Activated CD8-positive, alpha-beta memory T cell treated with anti-CD3 and anti-CD28 coated beads for 1 hour (primary cell): ENCODE measurements at places on chromosomes 7 and 10.
A peak's percentile ranks its signal among the peaks of the same experiment; 100 is the strongest.

DNA sequence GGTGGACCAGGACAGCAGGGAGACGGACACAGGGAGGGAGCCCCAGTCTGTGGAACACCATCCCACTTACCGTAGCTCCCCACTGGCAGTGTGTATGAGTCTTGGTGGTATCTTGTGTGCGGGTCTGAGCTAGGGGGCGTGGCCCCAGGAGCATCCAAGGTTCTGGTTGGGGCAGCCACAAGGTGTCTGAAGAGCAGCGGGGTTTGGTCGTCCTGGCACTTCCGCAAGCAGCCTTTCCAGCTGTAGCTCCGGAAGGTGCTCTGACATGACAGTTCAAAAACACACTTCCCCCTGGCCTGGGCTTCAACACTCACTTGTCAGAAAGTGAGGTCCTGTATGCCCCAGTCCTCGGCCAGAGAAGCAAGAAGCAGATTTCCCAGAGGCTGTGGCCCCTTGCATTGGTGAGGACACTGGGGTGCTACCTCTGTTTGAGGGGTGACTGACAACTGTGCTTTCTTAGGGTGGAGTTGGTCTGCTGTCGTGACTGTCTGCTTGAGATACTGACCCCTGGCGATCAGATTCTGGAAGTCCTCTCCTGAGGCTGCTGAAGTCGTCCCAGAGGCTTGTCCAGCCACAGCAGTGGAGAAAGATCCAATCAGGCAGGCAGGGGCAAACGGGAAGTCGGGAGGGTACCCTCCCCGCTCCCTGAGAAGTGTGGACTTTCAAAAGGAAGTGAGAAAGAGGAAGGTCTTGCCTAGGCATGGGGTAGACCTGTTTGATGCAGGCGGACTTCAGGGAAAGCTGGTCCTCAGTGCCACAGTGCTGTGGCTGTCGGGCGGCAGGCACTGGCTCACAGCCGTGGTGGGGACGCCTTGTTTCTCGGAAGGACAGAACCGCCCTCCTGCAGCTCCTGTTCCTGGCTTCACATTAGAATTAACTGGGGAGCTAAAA lies 51.4 kb upstream of the PFKFB3 start:
- DNase-seq = no peak

- DNase-seq = no peak
Observed at GRCh38 chr10:34824870-34825269, 9.8 kb upstream of the PARD3 start.

- no peak for DNase-seq
Observed at GRCh38 chr10:78604286-78604685, 464.5 kb upstream of the ZMIZ1 start.

DNA sequence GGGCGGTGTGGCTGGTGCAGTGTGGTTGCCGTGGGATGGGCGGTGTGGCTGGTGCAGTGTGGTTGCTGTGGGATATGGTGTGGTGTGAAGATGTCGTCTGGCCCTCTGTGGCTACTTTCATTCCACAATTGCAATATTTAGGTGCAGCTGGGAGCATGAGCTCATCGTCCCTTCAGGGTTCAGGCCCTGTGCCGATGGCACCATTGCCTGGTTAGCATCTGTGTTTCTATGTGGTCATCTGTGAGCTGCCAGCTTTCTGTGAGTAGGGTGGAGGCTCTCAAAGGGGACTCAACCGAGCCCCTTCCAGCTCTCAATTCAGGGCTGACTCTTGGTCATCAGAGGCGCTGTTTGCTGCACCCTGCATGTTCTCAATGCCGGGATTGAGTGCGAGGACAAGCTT lies 3.6 kb downstream of the ADGRA1 start:
- DNase-seq = no peak

- no peak for DNase-seq
Observed at GRCh38 chr10:130359711-130360110, 223.5 kb downstream of the GLRX3 start.

GRCh38 chr10:123897146-123897545 lies 5.5 kb upstream of the CPXM2 start:
- no peak for DNase-seq

- no peak for DNase-seq
Observed at GRCh38 chr10:100896876-100897461, 15.8 kb upstream of the SLF2 start.

DNA sequence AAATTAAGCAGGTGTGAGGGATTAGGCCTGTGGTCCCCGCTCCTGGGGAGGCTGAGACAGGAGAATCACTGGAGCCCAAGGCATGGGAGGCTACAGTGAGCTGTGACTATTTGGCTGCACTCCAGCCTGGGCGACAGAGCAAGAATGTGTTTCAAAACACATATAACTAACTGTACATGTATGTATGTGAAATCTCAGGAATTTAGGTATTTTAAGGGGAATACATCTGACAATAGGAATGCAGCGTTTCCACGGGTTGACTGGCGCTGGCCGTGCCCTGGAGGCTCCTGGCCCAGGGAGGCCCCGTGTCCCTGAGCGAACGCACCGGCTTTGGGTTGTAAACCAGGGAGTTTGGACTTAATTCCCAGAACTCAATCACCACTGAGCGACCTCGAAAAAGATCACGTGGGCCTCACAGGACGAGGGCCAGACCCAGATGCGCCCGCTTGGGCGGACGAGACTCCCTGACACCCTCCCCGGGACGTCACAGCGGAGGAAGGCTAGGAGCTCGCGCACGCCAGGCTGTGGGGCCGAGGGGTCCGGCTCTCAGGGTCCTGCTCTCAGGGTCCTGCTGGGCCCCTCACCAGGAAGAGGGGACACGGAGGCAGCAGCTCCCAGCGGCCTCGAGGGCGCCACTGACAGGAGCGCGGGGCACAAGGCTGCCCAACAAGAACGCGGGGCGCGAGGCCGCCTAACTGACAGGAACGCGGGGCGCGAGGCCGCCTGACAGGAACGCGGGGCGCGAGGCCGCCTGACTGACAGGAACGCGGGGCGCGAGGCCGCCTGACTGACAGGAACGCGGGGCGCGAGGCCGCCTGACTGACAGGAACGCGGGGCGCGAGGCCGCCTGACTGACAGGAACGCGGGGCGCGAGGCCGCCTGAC lies 18.4 kb downstream of the PTPRN2 start:
- no peak for DNase-seq

- DNase-seq = no peak
Observed at GRCh38 chr10:88974446-88975376, 15.9 kb upstream of the FAS start.

DNA sequence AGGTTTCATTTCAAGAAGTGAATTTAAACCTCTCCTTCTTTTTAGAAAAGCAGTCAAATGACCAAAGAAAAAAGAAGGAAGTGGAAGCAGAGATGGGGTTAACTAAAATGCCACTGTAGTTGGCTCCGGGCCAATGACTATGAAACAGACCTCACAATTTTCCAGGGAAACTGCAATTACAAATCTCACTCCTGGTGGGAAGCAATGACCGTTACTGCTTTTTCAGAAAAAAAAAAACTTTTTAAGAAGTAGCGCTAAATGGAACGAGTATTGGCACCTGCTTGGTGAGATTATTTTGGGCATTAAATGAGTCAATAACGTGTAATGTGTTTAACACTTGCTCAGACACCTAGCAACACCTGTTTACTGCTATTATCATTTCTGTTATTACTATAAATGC lies 1.2 kb downstream of the SFRP4 start:
- DNase-seq = no peak

DNA sequence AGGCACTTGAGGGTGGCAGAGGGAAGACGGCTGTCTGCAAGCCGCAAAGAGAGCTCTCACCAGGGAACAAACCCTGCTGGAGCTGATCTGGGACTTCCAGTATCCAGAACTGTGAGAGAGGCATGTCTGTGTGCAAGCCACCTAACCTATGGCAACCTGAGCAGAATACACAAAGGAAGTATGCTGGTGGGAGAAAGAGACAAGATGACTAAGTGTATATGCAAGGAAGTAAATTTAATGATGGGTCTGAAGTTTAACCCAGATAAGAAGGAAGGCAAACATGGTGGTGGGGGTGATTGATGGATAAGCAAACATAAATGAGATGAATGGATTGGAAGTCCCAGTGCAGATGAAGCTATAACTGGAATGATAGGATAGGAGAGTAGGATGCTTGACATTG lies 293.3 kb downstream of the TWIST1 start:
- no peak for DNase-seq

- DNase-seq = no peak
Observed at GRCh38 chr7:29328045-29328444, 133.5 kb downstream of the CHN2 start.

DNA sequence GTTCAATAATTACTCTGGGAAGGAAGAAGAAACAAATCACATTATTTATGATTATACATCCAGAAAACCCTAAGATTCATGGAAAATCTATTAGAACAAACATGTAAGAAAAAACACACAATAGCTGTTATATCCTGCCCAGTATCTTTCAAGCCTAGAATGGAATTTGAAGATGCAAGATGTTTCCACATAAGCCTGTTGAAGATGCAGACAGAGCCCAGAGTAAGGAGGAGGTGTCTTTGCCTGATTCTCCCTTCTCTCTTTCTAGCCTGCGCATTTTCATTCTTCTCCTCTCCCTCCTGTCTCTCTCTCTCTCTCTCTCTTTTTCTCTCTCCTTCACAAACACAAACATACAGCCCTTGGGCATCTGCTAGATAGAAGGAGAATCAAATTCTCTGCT lies 170.1 kb upstream of the INHBA start:
- DNase-seq = no peak

GRCh38 chr7:51318886-51319579 lies 2.4 kb upstream of the COBL start:
- no peak for DNase-seq

DNA sequence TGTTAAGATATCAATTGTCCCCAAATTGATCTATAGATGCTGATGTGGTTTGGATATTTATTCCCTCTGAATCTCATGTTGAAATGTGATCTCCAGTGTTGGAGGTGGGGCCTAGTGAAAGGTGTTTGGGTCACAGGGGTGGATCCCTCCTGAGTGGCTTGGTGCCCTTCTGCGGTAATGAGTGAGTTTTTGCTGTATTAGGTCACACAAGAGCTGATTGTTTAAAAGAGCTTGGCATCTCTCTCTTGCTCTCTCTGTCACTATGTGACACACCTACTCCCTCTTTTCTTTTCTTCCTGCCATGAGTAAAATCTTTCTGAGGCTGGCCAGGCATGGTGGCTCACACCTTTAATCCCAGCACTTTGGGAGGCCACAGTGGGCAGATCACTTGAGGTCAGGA lies 98.2 kb upstream of the KAT6B start:
- DNase-seq = no peak

GRCh38 chr10:80750268-80750667 lies 212.6 kb downstream of the SH2D4B start:
- no peak for DNase-seq

- DNase-seq = no peak
Observed at GRCh38 chr10:110268971-110269370, 35.7 kb downstream of the SMNDC1 start.

- DNase-seq = no peak
Observed at GRCh38 chr10:75018686-75019307, 92.7 kb upstream of the SAMD8 start.

- DNase-seq = no peak
Observed at GRCh38 chr7:26182706-26183105, 17.8 kb downstream of the HNRNPA2B1 start.

DNA sequence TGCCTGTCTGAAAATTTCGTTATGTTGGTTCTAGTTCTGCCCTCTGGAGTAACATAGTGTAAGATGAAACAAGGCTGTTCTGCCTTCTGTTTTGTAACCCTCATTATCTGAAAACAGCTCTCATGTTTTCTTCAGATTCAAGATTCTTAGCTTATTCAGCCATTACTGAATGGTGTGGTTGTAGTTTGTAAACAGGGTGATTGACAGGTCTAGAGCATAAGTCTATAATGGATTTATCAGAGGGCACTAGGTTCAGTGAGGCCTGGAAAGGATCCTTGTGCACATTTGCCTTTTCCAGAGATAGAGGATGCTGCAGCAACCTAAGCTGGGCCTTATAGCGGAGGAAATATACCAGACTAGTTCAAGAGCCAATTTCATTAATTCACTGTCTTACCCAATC lies 6.1 kb downstream of the ZNF398 start:
- DNase-seq = no peak

DNA sequence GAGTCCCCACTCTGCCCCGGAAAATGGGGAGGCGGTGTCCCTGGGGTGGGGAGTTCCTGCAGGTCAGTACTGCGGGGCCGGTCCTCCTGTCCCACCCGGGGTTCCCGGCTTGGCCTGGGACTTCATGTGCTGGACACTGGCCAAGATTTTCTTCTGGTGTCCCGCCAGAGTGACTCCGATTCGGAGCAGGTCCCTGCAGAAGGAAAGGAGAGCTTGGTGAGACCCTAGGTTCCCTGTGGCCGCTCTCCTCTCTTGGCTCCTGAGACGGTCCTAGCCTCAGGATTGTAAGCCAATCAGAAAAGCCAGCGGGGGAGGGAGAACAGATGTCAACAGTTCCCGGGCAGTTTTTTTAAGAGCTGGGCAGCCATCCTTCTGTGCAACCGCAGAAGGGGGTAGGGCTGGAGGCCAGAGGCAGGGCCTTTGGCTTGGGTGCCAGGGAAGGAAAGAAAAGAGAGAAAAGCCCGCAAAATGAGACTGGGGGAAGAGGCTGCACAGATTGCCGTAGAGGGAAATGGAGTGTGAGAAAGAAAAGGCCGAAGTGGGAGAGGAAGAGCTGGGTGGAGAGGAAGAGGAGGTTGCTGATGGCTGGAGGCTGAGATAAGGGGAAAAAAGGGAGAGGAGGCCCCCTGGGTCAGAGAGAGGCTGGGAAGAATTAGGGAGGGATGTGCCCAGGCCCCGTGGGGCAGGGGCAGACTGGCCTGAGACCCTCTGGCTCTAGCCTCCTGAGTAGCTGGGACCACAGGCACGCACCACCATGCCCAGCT lies 23.7 kb downstream of the EPHB4 start:
- DNase-seq = no peak

- no peak for DNase-seq
Observed at GRCh38 chr7:109179601-109180000, 609.9 kb downstream of the DNAJB9 start.

GRCh38 chr7:10838228-10838627 lies 135.4 kb upstream of the PHF14 start:
- no peak for DNase-seq

- DNase-seq = no peak
Observed at GRCh38 chr7:151307536-151307935, 34.1 kb upstream of the NUB1 start.

DNA sequence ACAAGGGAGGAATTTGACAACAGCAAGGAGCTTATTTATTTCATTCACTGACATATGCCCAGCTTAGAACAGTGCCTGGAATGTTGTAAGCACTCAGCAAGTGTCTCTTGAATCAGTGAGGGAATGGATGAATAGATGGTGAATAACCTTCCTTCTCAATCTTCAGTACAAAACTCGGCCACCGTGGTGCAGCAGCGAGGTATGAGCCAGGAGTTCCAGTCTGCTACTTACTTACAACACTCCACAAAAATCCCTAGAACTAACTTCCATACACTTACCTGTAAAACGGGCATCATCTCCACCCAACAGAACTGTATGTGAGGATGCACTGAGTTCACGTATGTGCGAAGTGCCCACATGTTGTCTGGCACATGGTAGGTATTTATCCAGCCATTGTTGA lies 237.4 kb downstream of the WDR11 start:
- DNase-seq = no peak

DNA sequence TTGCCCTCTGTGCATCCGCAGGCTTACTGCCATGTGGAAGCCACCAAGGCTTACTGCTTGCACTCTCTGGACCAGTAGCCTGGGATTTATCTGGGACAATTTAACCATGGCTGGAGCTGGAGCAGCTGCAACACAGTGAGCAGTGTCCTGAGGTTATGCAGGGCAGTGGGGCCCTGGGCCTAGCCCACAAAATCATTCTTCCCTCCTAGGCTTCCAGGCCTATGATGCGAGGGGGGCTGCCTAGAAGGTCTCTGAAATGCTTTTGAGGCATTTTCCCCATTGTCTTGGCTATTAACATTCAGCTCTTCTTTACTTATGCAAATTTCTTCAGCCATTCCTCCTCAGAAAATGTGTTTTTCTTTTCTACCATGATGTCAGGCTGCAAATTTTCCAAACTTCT lies 313.6 kb upstream of the CDC14C start:
- no peak for DNase-seq

GRCh38 chr7:2405601-2406345 lies 2.4 kb downstream of the CHST12 start:
- peak; percentile 30 for DNase-seq
